MG63 (cell line): ENCODE measurements at places on chromosomes 2 and 18.

- no peak for DNase-seq
Measured at GRCh38 chr18:74141667-74142066, 6.0 kb downstream of the FBXO15 start.

- DNase-seq = no peak
Measured at GRCh38 chr2:33323957-33324356, 152.5 kb upstream of the RASGRP3 start.

- DNase-seq = no peak
Measured at GRCh38 chr2:76711490-76711889, 810.7 kb downstream of the LRRTM4 start.

DNA sequence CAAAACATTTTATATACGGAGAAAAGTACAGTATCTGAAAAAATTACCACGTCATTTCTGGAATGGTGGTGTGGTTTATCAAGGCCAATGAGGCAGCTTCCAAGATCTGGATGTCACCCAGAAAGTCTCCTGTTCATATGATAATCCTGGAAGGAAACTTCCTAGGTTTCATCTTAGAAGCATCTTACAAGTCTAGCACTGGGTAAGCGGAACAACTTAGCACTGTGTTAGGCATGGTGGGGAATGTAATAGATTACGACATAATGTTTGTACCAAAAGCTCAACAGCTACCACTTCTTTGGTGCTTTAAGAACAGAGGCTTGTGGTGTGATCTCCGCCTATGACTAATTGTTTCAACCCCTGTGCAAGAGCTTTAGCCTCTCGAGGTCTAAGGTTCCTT is 63.1 kb upstream of the LYPD1 start:
- DNase-seq = no peak

- no peak for DNase-seq
Measured at GRCh38 chr2:189178054-189178453, 1.5 kb downstream of the COL5A2 start.

DNA sequence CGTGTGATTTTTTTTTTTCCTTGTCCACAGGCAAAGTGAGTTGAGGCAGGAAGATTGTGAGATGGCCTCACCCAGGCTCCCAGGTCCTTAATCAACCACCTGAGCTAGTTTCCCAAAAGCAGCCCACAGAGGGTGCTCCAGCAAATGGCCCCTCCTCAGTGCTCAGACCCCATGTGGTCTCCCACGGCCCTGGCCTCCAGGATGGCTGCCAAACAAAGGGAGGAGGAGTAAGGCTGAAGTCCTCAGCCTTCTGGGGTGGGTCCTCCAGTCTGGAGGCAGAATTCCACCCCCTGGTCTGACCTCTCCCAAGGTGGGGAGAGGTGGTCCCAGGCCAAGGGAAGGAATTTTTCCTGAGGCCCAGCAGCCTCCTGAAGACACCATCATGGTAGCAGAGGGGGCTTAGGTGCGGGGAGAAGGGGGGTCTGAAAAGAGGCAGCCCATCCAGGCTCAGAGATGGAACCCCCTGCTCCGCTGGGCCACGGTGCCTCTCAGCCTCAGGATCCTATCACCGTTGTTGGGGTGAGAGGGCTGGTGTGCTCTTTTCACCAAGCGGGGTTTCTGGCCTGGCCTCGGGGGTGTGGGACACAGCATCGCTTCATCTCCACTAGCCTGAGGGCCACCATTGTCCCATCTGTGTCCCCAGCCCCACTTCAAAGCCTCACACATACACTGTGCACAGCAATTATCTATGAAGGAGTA is 2.3 kb downstream of the NGEF start:
- DNase-seq = no peak
